Dorsolateral prefrontal cortex (tissue), 122 donors: ENCODE measurements at places on chromosomes 12 and 14. TPM values are rescaled to one million over a fixed set of nuclear protein-coding genes. Genes with fewer than 3 reads are reported as not detected.

FAM90A1 gene
- 1.3 TPM for total RNA-seq

C3AR1 gene
- 12.7 TPM for total RNA-seq

CIDEB gene
- total RNA-seq, result 4.6 TPM

GRCh38 chr14:65414961-65415589 is 2.5 kb downstream of the FUT8 start:
- DNase-seq, result no peak

DNA sequence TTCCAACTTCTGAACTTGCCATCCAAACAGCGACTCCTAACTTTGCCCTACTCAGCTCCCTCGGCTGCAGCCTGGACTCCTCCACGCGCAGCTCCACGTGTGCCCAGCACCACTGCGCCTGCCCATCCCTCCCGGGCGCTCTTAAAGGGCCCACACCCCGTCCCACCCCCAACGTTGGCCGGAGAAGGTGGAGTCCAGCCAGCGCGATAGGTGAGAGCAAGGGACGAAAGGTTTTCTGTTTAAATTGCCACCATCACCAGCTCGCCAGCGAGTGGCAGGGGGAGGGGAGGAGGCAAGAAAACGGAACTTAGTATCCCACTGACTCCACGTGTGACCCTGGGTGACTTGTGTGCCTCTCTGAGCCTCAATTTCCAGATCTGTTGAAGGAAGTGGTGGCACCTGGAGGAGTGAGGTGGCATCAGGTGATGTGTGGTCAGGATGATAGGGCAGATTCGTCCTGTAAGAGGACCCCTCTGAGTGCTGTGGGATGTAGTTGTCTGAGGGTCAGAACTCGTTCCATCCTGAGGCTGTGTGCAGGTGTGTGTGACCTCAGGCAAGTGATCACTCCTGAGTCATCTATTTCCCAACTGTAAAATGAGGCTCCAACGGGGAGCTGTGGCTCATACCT is 59.7 kb downstream of the TRPV4 start:
- no peak for DNase-seq

GRCh38 chr14:77126461-77126990 is 15.1 kb downstream of the ZDHHC22 start:
- DNase-seq, result no peak

DNA sequence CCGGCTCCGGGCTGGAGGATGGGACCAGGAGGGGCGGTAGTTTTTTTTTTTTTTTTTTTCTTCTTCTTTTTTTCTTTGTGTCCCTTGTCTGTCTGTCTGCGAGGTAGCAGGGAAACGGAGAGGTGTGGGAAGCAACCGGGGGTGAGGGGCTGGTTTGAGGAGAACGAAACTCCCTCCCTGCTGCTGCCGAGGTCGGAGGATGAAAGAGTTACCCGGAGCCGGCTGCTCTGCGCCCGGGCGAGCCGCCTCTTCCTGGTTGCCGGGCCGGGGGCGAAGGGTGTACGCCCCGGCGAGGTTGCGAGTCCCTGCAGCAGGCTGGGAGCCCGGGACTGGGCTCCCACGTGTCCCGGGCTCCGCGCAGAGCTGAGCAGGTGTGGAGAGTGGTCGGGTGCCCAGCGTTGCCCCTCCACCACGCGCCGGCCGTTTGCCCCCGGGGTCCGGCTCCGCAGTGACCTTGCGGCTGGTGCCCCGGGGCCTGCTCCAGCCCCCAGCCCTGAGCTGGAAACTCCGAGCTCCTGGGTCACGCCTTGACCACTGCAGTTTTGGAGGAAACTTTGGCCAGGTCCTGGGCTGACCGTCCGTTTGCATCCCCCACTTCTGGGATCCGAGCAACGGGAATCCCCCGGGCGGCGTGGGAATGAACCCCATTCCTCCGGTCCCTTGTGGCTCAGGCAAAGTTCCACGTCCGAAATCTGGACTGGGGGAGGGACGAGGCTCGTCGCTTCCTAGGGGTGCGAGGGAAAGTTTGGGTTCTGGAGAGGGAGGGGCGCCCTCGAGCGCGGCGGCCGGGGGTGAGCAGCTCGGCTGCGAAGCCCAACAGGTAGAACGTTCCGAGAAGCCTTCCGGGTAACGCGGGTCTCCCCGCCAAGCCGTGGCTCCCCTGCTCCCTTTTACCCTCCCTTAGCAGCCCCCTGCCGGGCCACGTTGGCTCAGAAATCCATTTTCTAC is 1.3 kb downstream of the CHST11 start:
- DNase-seq, result no peak

GRCh38 chr14:76710056-76711010 is 50.9 kb upstream of the VASH1 start:
- DNase-seq, result no peak

GRCh38 chr12:67468549-67469245 is 179.8 kb upstream of the DYRK2 start:
- DNase-seq, result no peak

DNA sequence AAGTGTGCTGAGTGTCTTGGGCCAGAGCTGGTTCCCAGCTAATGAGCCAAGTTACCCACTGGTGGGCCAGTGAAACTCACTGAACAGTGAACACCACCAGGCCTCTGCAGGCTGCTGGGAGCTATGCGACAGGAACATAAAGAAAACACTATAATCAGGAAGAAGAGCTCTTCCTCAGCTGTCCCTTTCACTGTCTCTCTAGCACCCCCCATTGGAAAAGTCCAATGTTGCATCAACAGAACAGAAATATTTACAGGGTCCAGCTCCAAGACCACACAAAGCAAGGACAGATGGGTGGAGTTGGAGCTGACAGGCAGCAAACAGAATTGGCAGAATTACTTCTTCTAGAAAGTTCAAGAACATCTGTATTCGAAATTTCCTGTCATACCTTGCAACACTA is 903.6 kb upstream of the TMEM132C start:
- no peak for DNase-seq
